GM23248 (cell line): ENCODE measurements at places on chromosomes 6 and 20. TPM values are rescaled to one million over a fixed set of nuclear protein-coding genes. Genes with fewer than 3 reads are reported as not detected.
A peak's percentile ranks its signal among the peaks of the same experiment; 100 is the strongest.

GRCh38 chr6:17601386-17601703 lies 1.2 kb downstream of the FAM8A1 start:
- no peak for DNase-seq
- peaks cover 18% of the 10 kb centered on the region for H3K4me1 ChIP-seq
- H3K36me3 ChIP-seq: no peaks in the 10 kb centered on the region; the same call in 1 of the 2 replicates
- no peaks in the 10 kb centered on the region for H3K27me3 ChIP-seq

DNA sequence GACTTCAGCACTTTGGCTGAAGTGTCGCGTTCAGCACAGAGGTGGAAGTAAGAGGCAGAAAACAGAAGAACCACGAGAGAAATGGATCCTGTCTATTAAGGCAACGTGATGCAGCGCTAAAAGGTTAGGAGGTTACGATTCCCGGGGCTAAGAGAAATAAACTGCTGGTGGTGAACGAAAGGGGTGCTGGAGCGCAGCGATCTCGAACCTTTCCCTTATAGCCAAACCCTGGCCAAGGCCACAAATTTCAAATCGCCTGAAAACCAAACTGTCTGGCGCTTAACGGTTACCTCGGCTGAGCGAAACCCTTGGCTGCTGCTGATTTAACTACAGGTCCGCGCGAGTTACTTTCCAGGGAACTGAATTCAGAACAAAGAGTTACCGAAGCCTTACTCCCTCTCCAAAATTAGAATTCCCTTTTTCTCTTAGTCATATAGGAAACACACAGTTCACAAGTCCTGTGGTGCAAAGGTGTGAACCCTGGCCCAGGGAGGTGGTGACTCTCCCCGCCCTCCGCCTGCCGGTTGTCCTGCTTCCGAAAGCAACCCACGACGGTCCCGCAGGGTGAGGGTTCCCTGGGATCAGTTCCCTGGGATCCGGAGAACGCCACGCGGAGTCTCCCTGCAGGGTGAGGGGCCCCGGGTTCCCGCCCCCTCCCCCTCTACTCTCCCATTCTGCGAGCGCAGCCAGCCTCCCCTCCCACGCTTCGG lies 1.3 kb upstream of the SLC35D3 start:
- peaks cover 56% of the 10 kb centered on the region for H3K27me3 ChIP-seq
- H3K4me3 ChIP-seq: peak overlapping the region; percentile 57
- DNase-seq: peak; percentile 40
- no peaks in the 10 kb centered on the region for H3K36me3 ChIP-seq

GRCh38 chr6:23180504-23181293 lies 611.3 kb downstream of the HDGFL1 start:
- no peaks in the 10 kb centered on the region for H3K36me3 ChIP-seq
- peaks cover 6% of the 10 kb centered on the region for H3K4me1 ChIP-seq
- no peak overlapping the region for H3K27ac ChIP-seq
- no peak overlapping the region for H3K4me3 ChIP-seq
- no peaks in the 10 kb centered on the region for H3K27me3 ChIP-seq
- DNase-seq: peak; percentile 57

GRCh38 chr20:6530254-6530653 lies 237.2 kb upstream of the BMP2 start:
- H3K36me3 ChIP-seq: no peaks in the 10 kb centered on the region
- peaks cover 49% of the 10 kb centered on the region for H3K27me3 ChIP-seq
- no peak overlapping the region for H3K27ac ChIP-seq
- H3K4me1 ChIP-seq: peaks cover 12% of the 10 kb centered on the region
- no peak for DNase-seq

The TTBK1 gene
- total RNA-seq: not detected in 2 replicates

The TREML1 gene
- not detected in 2 replicates for total RNA-seq

The OR12D3 gene
- not detected in 2 replicates for total RNA-seq
